CD14-positive monocyte (primary cell): ENCODE measurements at places on chromosomes 2 and 18.

- no peak for DNase-seq
Observed at GRCh38 chr18:34848695-34849094, 138.6 kb downstream of the DTNA start.

GRCh38 chr2:196318517-196319377, 147.4 kb upstream of the STK17B start:
- no peak for DNase-seq

DNA sequence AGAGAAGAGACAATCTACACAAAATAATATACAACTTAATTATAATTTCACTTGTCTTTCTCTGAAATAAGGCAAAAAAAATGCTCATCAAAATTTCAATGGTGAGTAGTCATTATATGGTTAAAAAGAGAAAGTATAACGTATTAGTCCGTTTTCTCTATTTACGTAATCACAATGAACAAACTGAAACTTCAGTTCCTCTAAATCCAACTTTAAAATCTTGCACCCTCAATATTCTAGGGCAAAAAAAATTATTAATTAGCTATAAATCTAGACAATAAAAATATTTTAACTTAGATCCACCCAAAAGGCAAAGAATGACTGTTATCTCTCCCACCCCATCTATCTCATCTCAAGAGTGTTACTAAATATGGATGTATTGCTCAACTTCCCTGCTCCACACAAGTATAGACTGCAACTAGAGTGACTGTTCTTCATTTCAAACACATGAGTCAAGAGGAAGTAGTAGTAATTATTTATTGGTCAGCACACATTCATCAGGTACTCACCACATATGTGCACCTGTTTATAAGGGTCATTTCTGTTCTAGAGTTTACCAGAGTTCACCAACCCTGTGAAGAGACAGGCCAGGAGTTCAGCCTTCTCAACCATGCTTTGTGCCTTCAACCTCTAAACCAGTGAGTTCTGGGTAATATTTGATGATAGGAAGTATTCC, 36.4 kb downstream of the STK39 start:
- peak; percentile 77 for DNase-seq

DNA sequence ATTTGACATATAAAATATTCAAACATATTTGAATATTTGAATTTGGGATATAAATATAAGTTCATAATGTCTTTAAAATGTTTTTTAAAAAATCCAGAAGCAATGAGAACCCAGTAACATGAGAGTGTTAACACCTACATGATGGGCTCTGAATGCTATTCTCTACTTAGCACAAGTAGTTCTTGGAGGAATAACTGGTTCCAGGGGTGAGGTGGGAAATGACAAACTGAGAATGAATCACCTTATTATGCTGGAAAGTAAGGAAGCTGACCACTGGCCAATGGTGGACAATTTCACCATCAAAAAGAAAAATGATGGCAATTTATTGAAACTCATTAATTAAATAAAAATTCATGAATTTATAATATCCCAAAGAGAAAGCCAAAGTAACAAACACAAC, 79.6 kb upstream of the NABP1 start:
- no peak for DNase-seq

- no peak for DNase-seq
Observed at GRCh38 chr2:177044671-177045070, 167.9 kb upstream of the HNRNPA3 start.

DNA sequence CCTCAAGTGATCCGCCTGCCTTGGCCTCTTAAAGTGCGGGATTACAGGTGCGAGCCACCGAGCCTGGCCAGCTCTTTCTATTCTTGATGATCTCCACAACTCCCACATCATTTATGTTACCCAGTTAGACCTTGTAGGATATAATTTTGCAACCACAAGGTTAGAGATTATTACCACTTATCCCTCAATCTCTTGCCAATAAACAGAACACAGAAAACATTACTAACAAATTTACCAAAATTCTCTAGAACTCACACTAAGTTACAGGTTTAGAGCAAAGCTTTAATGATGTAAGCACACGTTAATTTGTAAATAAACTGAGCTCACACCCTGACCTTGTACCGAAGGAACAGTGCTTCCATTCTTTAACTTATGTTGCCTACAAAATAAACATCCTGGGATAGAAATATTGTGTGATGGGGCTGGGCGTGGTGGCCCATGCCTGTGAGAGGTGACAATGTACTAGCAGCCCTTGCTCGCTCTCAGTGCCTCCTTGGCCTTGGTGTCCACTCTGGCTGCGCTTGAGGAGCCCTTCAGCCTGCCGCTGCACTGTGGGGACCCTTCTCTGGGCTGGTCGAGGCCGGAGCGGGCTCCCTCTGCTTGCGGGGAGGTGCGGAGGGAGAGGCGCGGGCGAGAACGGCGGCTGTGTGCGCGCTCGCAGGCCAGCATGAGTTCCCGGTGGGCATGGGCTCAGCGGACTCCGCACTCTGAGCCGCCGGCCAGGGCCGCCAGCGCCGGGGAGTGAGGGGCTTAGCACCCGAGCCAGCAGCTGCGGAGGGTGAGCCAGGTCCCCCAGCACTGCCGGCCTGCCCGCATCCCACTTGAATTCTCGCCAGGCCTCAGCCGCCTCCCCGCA, 42.1 kb upstream of the ITSN2 start:
- DNase-seq, result no peak
